ENCODE measurements at places on chromosomes 7 and 10.

GRCh38 chr10:2478656-2479055 is 588.7 kb upstream of the PFKP start:
- DNase-seq: no peak

GRCh38 chr7:41787651-41788350 is 84.9 kb upstream of the INHBA start:
- DNase-seq: no peak

DNA sequence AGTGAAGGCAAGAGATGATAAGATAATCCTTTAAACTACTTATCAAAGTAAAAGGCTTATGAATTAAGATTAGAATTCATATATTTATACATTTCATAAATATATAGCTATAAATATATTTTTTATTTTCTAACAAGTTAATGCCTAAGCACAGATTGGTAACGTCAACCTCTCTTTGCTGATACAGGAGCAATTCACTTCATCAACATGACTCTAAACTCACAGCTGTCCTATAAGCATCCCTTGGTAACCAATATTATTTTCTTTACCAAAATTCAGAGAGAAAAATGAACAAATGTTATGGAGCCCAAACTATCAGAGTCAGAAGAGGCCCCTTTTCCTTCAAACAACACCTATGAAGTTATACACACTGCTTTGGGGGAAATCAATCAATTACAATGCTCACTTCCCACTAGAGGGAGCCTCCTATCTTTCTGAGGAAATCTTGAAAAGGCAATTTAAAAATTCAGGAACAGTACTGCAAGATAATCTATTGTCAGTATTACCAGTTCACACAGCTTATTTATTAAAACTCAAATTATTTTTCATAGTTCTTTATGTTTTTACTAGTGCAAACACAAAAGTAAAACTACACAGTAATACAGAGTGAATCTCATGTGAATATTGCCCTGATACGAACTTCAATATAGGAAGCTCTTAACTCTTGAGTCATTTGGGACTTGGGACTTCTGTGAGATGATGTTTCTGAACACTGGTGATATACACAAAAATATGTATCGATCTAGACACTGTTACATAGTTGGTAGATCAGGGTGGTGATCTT is 51.0 kb upstream of the NOBOX start:
- DNase-seq: no peak

- no peak for DNase-seq
Observed at GRCh38 chr7:142746264-142746663, 3.0 kb upstream of the PRSS1 start.

DNA sequence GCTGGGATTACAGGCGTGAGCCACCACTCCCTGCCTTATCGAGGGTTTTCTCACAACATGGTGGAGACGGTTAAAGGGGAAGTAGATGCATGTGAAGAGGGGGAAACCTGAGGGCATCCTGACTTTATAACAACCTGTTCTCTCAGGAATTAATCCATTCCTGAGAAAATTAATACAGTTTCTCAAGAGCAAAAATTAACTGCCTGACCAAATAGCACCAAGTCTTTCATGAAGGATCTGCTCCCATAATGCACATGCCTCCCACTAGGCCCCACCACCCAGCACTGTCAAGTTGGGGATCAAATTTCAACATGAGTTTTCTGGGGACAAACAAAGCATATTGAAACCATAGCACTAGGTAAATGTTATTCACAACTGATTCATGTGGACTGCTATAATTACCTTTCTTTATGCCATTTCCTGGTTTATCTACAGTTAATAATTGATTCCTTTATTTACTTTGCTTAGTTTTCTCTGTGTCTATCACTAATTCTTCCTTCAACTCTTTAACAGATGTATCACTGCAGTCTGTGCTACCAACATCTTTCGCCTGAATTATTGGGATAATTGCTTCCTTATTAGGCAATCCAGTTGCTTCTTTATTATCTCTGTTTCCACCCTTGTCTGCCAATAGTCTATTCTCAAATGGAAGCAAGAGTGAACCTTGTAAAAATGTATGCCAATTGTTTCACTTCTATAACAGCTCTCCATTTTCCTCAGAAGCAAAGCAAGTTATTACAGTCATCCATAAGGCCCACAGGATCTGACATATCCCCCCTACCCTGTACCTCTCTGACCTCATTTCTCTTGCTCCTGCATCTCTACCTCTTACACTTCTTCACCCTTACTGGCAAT is 12.9 kb upstream of the MICU1 start:
- DNase-seq: no peak

GRCh38 chr7:83704564-83704963 is 55.6 kb upstream of the SEMA3E start:
- DNase-seq: no peak

- DNase-seq: no peak
Observed at GRCh38 chr7:148371280-148371937, 219.2 kb upstream of the C7orf33 start.

- DNase-seq: no peak
Observed at GRCh38 chr10:72759584-72759983, 67.6 kb downstream of the MCU start.

- no peak for DNase-seq
Observed at GRCh38 chr7:25765110-25765655, 386.8 kb upstream of the NFE2L3 start.

All from effector memory CD8-positive, alpha-beta T cell (primary cell).